ENCODE measurements at places on chromosomes 6 and 20. TPM values are rescaled to one million over a fixed set of nuclear protein-coding genes. Genes with fewer than 3 reads are reported as not detected.

EYA2 gene
- total RNA-seq: 17.7 TPM

ULBP1 gene
- total RNA-seq: 0.88 TPM

ADISSP gene
- total RNA-seq: 18.5 TPM

YTHDF1 gene
- total RNA-seq: 23.9 TPM

FAM162B gene
- 0.36 TPM for total RNA-seq

PAQR8 gene
- total RNA-seq: 3.5 TPM

KCNG1 gene
- total RNA-seq: 16.3 TPM

ANKRD66 gene
- total RNA-seq: not detected

DNA sequence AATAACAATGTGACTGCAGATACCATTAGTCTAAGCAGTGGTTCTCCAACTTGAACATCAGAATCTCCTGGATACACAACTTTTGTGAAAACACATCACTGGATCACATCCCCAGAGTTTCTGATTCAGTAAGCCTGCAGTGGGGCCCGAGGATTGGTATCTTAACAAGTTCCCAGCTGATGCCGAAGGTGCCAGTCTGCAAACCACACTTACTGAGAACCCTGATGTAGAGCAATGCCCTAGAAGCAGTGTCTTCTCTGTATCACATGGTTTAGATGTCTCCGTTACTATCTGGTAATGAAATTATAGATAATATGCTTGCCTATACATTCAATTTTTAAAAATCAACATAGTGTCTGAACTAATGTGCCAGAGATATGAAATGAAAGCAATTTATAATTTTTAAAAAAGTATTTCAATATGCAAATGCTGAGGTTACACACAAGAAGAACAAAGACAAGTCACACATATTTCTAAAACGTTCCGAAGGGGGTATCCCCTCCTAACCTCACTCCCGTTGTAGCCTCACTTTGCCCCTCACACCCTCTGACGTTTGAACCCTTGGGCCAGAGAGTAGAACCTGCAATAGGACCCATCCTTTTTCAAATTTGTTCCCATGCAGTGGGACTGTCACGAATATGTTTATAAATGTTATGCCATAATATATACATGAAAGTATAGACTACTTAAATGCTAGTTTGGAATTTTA, 115.4 kb upstream of the SAMD5 start:
- H3K36me3 ChIP-seq: peaks cover 10% of the 10 kb centered on the region
- no peak overlapping the region for H3K27ac ChIP-seq
- H3K4me1 ChIP-seq: no peaks in the 10 kb centered on the region
- H3K27me3 ChIP-seq: no peaks in the 10 kb centered on the region

- H3K27me3 ChIP-seq: no peaks in the 10 kb centered on the region
- no peak overlapping the region for H3K27ac ChIP-seq
- no peaks in the 10 kb centered on the region for H3K4me1 ChIP-seq
- no peak for DNase-seq
- H3K36me3 ChIP-seq: no peaks in the 10 kb centered on the region
- H3K4me3 ChIP-seq: no peak overlapping the region
Observed at GRCh38 chr6:46808806-46809205, 15.6 kb downstream of the MEP1A start.

DNA sequence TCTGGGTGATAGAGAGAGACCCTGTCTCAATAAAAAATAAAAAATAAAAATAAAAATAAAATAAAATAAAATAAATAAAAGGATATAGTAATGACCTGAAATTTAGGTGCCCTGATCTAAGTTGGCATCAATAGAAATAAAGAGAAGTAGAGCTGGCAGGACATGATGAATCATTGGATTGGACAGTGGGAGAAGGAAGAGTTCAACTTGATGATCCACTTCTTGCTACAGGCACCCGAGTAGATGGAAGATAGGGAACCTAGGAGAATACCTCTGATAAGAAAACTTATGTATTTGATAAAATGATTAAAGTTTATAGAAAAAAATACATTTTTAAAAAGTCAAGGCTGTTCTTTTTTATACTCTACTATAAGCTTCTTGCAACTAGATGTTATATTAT, 79.0 kb downstream of the ADTRP start:
- no peak overlapping the region for H3K27ac ChIP-seq
- DNase-seq: no peak
- H3K36me3 ChIP-seq: no peaks in the 10 kb centered on the region

DNA sequence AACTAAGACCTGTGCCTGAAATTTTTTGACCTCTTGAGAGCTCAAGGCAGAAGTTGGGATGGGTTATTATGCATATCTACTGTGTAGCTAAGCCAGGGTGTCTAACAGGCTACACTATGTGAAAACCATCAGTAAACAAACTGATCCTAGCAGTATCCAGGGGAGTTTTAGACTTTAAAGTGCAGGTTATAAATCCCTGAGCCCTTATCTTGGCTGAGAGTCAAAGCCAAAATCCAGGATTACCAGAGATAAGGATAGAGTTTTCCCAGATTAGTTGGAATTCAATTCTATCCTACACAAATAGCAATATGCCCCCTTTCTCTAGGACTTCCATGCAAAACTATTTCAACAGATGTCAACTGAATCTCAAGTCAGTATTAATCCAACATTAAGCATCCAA, 1229.7 kb downstream of the GRIK2 start:
- no peaks in the 10 kb centered on the region for H3K27me3 ChIP-seq
- H3K4me1 ChIP-seq: no peaks in the 10 kb centered on the region
- H3K27ac ChIP-seq: no peak overlapping the region
- no peak for DNase-seq
- no peaks in the 10 kb centered on the region for H3K36me3 ChIP-seq

GRCh38 chr20:37230200-37230599, 31.4 kb downstream of the GHRH start:
- H3K4me1 ChIP-seq: no peaks in the 10 kb centered on the region
- no peaks in the 10 kb centered on the region for H3K27me3 ChIP-seq
- no peak overlapping the region for H3K4me3 ChIP-seq
- DNase-seq: no peak
- peaks cover 96% of the 10 kb centered on the region for H3K36me3 ChIP-seq

DNA sequence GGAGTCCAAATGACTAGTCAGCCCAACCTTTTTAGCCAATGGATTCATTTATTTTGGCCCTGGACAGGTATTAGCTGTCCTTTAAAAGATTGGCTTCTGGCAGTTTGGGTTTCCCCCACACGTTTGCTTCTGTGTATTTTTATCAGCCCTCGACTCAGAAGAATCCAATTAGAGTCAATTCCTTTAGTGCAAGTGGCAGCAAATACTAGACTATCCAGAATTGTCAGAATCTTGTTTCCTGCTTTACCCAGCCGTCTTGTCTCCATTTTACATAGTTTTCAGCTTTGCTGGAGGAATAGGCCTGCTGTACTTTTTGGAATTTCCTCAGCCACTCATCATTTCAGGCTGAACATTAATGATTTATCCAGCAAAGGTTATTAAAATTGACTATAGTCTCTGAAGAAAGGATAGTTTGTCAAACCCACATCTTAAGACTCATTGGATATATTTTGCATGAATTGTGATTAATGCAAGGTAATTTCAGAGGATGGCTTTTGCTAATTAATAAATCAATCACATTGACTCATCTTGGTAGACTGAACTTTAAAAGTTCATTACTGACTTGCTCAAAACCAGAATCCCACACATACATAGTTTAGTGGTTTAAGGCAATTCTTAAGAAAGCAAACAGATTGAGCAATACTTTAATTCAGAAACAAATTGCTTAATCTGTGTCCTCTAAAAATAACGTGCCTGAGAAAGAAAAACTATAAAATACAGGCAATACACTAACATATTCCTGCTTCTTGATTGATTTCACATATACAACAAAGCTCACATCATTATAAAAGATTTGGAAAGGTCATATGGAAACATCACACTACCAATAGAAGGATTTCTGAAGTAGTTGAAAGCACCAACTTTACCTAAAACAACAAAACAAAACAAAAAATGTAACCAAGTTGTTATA, 62.9 kb upstream of the ZNF217 start:
- DNase-seq: no peak
- peaks cover 43% of the 10 kb centered on the region for H3K4me1 ChIP-seq
- H3K4me3 ChIP-seq: no peak overlapping the region
- no peaks in the 10 kb centered on the region for H3K27me3 ChIP-seq
- no peaks in the 10 kb centered on the region for H3K36me3 ChIP-seq
- H3K27ac ChIP-seq: peak overlapping the region; percentile 68

- no peak overlapping the region for H3K27ac ChIP-seq
- H3K4me1 ChIP-seq: no peaks in the 10 kb centered on the region
- DNase-seq: no peak
- H3K4me3 ChIP-seq: no peak overlapping the region
Observed at GRCh38 chr6:13836170-13836569, 21.8 kb upstream of the MCUR1 start.

GRCh38 chr6:51913265-51913664, 174.1 kb downstream of the PKHD1 start:
- no peak overlapping the region for H3K4me3 ChIP-seq
- H3K27me3 ChIP-seq: no peaks in the 10 kb centered on the region
- no peaks in the 10 kb centered on the region for H3K36me3 ChIP-seq
- no peak overlapping the region for H3K27ac ChIP-seq
- no peaks in the 10 kb centered on the region for H3K4me1 ChIP-seq

GRCh38 chr6:25296217-25296905, 17.2 kb downstream of the CARMIL1 start:
- no peaks in the 10 kb centered on the region for H3K27me3 ChIP-seq
- DNase-seq: no peak
- H3K27ac ChIP-seq: no peak overlapping the region
- H3K4me3 ChIP-seq: no peak overlapping the region
- H3K36me3 ChIP-seq: no peaks in the 10 kb centered on the region
- no peaks in the 10 kb centered on the region for H3K4me1 ChIP-seq

GRCh38 chr20:17418737-17419136, 112.4 kb downstream of the BFSP1 start:
- H3K36me3 ChIP-seq: no peaks in the 10 kb centered on the region
- no peak for DNase-seq
- H3K4me1 ChIP-seq: no peaks in the 10 kb centered on the region
- no peak overlapping the region for H3K27ac ChIP-seq
- no peak overlapping the region for H3K4me3 ChIP-seq

- H3K27me3 ChIP-seq: no peaks in the 10 kb centered on the region
- no peak for DNase-seq
- peaks cover 7% of the 10 kb centered on the region for H3K36me3 ChIP-seq
Observed at GRCh38 chr6:36676141-36677058, 2.1 kb upstream of the CDKN1A start.

DNA sequence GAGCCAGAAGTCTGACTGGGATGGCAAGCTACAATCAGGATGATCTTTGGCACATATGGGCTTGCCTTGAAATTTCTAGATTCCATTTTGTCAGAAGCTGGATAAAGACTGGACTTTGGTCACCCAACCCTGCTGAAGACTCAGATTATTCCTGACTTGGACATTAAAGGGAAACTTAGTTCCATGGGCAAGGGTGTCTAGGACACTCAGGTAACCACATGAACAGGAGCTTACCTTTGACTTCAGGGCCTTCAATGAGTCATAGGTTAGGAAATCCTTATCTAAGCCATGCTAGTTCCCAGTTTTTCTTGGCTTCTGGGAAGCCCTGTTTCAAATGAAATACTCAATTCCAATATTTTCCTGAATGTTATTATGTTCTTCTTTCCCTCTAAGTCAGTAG, 28.5 kb upstream of the IFNGR1 start:
- H3K36me3 ChIP-seq: no peaks in the 10 kb centered on the region
- H3K4me3 ChIP-seq: no peak overlapping the region
- no peaks in the 10 kb centered on the region for H3K4me1 ChIP-seq

- no peak for DNase-seq
- H3K4me1 ChIP-seq: peaks cover 16% of the 10 kb centered on the region
- peak overlapping the region; percentile 98 for H3K27ac ChIP-seq
- H3K4me3 ChIP-seq: no peak overlapping the region
- H3K36me3 ChIP-seq: no peaks in the 10 kb centered on the region
- H3K27me3 ChIP-seq: no peaks in the 10 kb centered on the region
Observed at GRCh38 chr6:90368001-90368400, 71.4 kb upstream of the BACH2 start.

DNA sequence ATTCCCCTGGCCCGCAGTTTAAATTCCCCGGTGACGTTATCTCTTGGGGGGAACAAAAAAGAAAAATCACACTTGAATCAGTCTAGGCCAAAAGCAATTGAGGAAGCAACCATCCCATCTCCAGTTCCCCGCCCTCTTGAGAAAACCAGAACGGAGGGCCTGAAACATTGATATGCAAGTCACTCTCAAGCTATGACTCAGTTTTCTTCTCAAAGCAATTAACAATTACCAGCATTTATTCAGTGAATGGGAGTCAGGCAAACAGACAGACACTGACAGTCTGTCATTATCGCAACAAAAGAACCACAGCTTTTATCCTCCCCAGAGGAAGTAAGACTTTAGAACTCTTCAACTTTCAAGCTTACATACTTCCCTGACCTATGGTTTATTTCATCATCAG, 100.9 kb downstream of the OPRM1 start:
- H3K4me1 ChIP-seq: no peaks in the 10 kb centered on the region
- no peak overlapping the region for H3K27ac ChIP-seq
- no peaks in the 10 kb centered on the region for H3K27me3 ChIP-seq
- DNase-seq: no peak
- no peak overlapping the region for H3K4me3 ChIP-seq

DNA sequence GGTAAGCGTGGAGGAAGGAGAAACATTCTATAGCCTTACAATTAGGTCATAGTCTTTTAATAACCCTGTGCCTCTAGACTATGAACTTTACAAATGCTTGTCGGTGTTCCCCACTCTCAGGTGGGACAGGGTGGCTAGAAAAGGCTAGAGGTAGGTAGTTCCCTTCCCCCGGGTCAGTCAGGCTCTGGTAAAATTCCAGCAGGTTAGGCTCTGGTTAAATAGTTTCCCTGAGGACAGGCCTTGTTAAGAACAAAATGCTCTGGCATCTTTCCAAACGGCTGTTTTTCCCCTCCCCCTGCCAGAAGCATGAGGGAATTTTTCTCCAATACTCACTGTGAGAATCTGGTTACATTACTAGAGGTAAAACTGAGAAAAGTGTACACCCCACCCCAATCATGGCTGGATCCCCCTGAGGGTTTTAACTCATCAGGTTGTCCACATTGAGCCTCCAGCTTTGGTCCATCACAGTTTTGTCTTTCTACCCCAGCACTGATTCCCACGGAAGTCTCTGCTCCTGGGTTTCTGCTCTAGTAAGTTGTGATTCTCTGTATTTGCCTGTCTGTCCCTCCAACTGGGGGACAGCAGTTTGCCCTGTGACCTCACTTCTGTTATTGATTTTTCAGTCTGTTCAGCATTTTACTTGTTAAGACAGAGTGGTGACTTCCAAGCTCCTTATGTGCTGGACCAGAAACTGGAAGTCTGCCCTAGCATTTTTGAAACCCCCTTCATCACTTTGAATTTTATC, 84.7 kb upstream of the ADGRF1 start:
- no peak overlapping the region for H3K4me3 ChIP-seq
- peaks cover 2% of the 10 kb centered on the region for H3K27me3 ChIP-seq

GRCh38 chr6:113594726-113595125, 262.4 kb upstream of the MARCKS start:
- DNase-seq: no peak
- H3K36me3 ChIP-seq: no peaks in the 10 kb centered on the region
- no peaks in the 10 kb centered on the region for H3K27me3 ChIP-seq
- no peak overlapping the region for H3K27ac ChIP-seq

DNA sequence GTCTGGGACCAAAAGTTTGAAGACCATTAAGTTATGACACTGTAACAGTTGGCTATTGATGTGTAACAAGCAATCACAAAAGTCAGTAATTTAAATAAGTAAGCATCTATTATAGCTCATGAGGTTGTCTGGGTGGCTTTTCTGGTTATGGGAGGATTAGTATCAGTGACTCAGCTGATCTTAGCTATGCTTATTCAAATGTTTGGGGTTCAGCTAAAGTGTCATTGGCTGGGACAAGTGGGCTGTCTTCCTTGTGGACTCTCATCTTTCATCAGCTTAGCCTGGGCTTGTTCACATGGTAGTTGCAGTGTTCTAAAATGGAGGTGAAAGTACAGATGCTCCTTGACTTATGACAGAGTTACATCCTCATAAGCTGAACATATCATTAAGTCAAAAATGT, 74.6 kb upstream of the LAMP5 start:
- H3K4me3 ChIP-seq: no peak overlapping the region
- DNase-seq: no peak
- H3K4me1 ChIP-seq: no peaks in the 10 kb centered on the region
- H3K27me3 ChIP-seq: no peaks in the 10 kb centered on the region
